ENCODE measurements at places on chromosomes 3 and 15.

DNA sequence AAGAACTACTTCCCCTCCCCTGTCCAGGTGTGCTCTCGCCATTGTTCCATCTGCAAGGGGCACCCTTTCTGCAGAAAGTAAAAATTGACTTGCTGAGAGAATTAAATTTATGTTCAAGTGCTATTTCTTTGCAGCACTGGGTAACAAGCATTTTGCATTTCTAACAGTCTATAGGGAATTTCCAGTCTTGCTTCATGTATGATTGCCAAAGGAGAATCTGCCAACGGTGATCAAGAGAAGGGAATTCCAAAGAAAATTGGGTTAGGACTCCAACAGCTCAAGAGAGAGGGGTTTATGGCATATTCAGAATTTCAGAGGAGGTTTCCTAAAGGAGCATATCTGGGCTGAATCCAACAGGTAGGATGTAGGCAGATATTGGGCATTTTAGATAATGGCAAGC, 136.7 kb upstream of the WNT5A start:
- DNase-seq: no peak

GRCh38 chr3:121974601-121975111, 47.4 kb downstream of the ILDR1 start:
- no peak for DNase-seq

- DNase-seq: no peak
Observed at GRCh38 chr3:186772281-186772694, 11.1 kb upstream of the EIF4A2 start.

- DNase-seq: no peak
Observed at GRCh38 chr3:142808103-142808917, 80.6 kb downstream of the PCOLCE2 start.

- no peak for DNase-seq
Observed at GRCh38 chr3:160400702-160401150, 1.3 kb downstream of the SMC4 start.

DNA sequence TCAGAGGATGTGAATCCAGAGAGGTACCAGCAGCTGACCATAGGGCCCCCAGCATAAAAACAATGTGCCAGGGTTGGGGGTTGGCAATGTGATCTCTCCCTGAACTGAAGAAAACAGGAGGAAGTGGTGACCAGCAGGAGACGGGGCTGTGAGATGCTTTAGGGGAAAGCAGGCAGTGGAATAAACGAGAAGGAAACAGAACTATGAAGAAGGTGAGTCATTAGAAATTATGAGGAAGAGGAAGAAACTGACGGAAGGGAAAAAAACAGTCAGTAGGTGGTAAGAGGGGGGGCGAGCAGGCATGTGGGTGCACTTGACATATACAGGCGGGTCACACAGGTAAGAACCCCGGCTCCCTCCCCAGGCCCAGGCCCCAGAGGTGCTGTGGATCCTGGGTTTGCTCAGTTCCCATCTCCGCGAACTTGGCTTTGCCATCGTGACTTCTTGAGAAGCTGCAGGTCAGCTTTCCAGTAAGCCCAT, 42.2 kb upstream of the B3GNT5 start:
- DNase-seq: no peak

GRCh38 chr15:54566654-54567053, 588.4 kb downstream of the UNC13C start:
- no peak for DNase-seq

- no peak for DNase-seq
Observed at GRCh38 chr15:80584973-80585525, 110.1 kb upstream of the ABHD17C start.

- DNase-seq: no peak
Observed at GRCh38 chr15:75704263-75704615, 8.4 kb downstream of the CSPG4 start.

DNA sequence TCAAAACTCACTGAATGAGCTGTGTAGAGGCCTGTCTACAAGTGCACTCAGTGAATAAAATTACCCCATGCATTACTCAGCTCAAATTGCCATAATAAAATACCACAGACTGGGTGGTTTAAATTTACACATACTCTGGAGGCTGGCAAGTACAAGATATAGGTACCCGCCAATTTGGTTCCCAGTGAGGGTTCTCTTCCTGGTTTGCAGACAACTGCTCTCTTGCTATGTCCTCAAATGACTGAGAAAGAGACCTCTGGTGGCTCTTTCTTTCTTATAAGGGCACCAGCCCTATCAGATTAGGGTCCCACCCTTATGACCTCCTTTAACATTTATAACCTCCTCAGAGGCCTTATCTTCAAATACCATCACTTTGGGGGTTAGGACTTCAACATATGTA, 237.0 kb downstream of the CPNE4 start:
- DNase-seq: no peak

DNA sequence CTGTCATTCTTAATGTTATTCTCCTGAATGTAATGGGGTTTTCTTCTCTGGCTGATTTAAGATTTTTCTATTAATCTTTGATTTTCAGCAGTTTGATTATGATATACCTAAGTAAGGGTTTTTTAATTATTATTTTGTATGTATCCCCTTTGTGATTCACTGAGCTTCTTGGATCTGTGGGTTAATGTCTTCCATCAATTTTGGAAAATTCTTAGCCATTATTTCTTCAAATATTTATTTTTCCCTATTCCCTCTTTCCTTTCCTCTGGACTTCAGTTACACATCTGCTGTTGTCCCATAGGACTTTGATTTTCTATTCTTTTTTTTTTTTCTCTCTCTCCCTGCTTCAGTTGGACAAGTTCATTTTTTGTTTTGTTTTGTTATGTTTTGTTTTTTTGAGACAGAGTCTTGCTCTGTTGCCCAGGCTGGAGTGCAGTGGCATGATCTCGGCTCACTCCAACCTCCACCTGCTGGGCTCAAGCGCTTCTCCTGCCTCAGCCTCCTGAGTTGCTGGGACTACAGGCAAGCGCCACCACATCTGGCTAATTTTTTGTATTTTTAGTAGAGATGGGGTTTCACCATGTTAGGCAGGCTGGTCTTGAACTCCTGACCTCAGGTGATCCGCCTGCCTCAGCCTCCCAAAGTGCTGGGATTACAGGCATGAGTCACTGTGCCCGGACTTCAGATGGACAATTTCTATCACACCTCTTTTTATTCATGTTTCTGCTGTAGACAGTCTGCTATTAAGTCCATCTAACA, 40.6 kb downstream of the XYLB start:
- DNase-seq: no peak

GRCh38 chr3:186360779-186361178, 1.3 kb downstream of the DGKG start:
- DNase-seq: no peak

GRCh38 chr15:80550219-80550907, 144.7 kb upstream of the ABHD17C start:
- DNase-seq: no peak

DNA sequence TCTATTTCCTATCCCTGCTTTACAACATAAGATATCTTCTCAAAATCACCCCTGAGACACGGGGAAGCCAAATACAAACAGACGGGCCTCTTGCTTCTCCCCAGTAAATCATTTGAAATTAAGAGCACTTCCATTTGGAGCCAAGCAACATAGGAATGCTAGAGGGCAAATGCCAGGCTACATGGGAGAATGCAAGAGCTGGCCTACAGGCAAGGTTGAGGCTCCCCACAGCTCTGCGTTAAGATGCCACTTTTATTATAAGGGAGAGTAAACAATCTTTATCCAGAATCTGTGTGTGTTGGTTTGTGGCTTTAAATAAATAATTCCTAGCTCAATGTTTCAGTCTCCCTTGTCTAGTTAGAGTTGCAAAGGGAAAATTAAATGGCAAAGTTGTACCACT, 305.1 kb upstream of the KCNH8 start:
- DNase-seq: no peak

Data from esophagus squamous epithelium (tissue), 5 donors.